Activated naive CD4-positive, alpha-beta T cell treated with Interleukin-2 at 50 U/mL for 16 hours (primary cell): ENCODE measurements at places on chromosomes 3 and 15.

DNA sequence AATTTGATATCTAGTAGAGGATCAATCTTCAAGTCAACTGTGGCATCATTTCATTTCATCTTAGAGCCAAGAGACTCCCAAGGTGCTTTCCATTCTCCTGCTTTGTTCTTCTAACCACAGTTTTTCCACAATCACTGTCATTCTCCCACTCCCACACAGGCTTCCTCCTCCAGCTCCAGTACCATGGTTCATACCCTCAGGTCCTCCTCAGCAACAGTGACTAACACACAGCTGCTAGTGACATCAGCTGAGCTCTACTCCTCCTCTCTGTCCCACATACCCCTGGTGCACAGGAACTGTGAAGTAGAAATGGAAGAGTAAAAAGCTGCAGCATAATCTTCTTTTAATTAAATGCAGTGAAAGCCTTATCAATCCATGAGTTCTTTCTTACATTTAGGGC, 200.2 kb upstream of the DPH6 start:
- no peak for DNase-seq

DNA sequence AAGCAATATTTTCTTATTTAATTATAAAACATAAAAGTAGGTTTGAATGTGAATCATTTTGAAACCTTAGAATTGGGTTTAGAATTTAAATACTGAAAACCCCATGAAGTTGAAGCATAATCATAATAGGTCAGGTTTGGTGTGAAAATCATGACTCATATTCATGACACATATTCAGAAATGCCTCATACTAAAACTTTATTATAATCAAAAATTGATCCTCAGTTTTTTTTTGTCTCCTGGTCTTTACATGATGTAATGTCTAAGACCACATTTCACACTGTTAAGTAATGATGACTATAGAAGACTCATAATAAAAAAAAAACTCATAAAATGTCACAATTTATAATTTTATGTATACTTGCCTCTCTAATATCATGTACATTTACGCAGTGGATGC, 190.4 kb downstream of the FOXP1 start:
- DNase-seq, result no peak

DNA sequence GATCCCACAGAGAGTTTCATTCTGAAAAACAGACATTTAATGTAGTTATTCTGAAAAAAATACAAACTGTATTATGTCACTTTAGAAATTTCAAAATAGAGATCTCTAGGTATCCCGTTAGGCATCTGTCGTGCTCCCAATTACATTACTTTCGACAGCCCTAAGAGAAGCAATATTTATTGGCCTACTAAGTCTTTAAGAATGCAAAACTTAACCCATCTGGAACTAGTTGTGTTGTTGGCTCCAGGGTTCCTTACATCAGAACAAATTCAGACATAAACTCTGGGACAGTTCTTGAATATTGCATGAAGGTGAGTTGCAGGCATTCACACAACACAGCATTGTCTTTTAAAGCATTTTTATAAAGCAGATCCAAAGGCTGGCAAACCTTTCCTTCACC, 498.4 kb downstream of the FHIT start:
- no peak for DNase-seq

DNA sequence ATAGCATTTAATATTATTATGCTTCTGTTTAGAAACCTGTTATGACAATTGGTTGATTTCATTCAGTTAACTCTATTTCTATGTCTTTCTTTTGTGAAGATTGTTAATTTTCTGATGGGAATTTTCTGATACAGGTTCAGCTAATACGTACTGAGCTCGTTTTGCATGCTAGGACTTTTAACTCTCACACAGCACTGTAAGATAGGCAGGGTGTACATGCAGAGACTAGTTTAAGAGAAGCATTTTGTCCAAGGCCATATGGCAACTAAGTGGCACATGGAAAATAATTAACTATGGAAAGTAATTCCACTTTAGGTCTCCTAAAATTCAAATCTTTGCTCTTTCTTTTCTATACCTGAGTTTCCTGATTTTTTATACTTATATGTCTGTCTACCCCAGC, 81.9 kb downstream of the IL1RAP start:
- DNase-seq, result no peak

DNA sequence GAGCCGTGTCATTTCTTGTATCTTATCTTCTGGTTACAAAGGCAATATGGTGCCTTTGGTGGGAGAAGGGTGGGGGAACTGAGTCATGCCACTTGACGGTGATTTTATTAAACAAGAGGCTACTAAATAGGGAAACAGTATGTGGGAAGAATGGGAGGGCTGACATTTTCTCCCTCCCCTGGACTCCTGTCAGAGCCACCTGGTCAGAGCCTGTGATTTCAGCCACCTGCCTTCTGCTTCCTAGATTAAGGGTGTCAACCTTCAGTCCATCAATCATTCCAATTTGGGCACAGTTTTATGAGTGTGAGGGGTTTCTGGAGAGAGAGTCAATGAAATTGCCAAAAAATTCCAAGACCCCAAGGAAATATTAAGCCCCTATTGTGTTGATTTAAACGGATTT, 87.4 kb downstream of the CHDH start:
- DNase-seq, result no peak

- no peak for DNase-seq
Measured at GRCh38 chr15:34376856-34377255, 9.9 kb upstream of the LPCAT4 start.

DNA sequence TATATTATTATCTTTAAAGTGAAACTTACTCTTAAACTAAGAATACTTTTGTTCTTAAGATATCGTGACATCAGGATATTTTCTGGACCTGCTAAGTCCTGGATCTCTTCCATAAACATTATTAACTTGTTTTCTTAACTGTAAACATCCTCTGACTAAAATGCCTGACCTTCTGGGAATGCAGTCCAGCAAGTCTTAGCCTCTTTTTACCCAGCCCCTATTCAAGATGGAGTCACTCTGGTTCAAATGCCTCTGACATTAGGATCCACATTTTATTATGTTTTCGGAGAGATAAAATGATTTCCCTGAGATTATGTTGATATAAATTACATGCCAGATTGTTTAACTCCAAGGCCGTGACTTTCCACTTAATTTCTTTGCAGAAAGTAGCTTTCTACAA, 37.6 kb downstream of the OSTN start:
- no peak for DNase-seq

- no peak for DNase-seq
Measured at GRCh38 chr3:159858650-159859049, 130.0 kb upstream of the IL12A start.

DNA sequence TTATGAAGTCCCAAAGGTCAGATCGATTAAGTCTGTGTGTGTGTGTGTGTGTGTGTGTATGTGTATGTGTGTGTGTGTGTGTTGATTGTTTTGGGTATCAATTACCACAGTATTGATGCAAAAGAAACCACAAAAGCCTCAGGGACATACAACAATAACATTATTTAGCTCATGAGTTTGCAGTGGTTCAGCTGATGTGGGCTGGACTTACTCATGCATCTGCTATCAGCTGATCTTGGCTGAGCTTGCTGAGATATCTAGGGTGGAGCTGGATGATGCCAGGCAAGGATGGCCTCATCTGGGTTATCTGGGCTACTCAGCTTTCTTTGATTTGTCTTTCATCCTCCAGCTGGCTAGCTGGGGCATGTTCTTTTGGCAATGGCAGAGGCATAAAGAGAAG, 82.4 kb upstream of the PRR23C start:
- DNase-seq, result no peak

GRCh38 chr15:95981209-95981608, 349.3 kb upstream of the NR2F2 start:
- no peak for DNase-seq

GRCh38 chr3:9730657-9731205, 804 bp upstream of the BRPF1 start:
- DNase-seq, result no peak

DNA sequence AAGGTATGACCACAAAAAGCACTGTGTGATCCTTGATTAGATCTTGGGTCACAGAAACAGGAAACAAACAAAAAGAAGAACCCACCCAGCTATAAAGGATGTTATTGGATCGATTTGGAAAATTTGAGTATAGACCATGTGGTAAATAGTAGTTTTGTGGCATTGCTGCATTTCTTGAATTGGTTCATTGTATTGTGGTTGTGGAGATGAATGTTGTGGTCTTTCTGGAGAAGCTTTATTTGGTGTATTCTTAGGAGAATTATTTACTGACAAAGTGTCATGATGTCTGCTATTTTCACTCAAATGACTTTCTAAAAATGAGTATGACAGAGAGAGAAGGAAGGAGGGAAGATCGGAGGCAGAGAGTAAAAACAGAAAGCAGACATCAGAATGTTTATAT, 406.2 kb downstream of the CNTN4 start:
- no peak for DNase-seq

DNA sequence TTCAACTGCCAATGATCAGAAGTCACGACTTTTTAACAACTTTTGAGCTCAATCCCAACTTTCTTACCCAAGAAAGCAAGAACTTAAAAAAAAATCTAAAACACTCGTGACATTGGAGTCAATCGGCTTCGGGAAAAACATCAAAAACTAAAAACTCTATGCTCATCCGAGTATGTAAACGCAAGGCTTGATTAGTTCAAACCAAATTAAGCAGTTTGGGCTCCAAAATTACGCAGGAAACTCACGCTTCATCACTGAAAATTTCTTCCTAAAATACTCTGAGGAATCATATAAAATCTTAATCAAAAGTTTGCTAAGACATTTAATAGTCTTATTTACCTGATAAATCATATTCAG, 1.6 kb downstream of the TRA2B start:
- no peak for DNase-seq

DNA sequence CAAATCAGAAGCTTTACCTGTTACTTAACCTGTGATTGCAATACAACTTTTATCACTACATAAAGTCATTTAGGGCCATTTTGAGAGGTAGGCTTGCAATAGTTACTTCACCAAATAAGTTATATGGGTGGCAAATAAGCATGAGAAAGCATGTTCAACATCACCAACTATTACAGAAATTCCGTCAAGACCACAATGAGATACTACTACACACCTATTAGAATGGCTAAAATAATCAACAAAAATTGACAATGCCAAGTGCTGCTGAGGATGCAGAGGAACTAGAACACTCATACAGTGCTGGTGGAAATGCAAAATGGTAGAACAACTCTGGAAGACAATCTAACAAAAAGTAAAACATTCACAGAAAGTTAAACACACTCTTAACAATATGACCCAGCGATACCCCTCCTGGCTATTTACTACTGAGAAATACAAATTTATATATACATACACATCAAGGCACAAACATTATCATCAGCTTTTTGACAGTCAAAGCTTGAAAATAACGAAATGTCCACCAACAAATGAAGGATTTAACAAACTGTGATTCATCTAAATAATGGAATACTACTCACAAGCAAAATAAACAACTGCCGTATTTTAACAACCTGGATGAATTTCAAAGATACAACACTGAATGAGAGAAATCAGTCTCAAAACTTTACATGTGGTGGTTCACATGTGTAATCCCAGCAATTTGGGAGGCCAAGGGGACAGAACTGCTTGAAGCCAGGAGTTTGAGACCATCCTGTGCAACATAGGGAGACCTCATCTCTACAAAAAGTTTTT, 82.9 kb downstream of the MYO9A start:
- no peak for DNase-seq

GRCh38 chr3:127745656-127746399, 73.1 kb downstream of the ABTB1 start:
- DNase-seq, result no peak
